ENCODE measurements at places on chromosomes 6 and 20. TPM values are rescaled to one million over a fixed set of nuclear protein-coding genes. Genes with fewer than 3 reads are reported as not detected.
A peak's percentile ranks its signal among the peaks of the same experiment; 100 is the strongest.

- DNase-seq: no peak
Observed at GRCh38 chr6:56521976-56522375, 120.7 kb downstream of the DST start.

DNA sequence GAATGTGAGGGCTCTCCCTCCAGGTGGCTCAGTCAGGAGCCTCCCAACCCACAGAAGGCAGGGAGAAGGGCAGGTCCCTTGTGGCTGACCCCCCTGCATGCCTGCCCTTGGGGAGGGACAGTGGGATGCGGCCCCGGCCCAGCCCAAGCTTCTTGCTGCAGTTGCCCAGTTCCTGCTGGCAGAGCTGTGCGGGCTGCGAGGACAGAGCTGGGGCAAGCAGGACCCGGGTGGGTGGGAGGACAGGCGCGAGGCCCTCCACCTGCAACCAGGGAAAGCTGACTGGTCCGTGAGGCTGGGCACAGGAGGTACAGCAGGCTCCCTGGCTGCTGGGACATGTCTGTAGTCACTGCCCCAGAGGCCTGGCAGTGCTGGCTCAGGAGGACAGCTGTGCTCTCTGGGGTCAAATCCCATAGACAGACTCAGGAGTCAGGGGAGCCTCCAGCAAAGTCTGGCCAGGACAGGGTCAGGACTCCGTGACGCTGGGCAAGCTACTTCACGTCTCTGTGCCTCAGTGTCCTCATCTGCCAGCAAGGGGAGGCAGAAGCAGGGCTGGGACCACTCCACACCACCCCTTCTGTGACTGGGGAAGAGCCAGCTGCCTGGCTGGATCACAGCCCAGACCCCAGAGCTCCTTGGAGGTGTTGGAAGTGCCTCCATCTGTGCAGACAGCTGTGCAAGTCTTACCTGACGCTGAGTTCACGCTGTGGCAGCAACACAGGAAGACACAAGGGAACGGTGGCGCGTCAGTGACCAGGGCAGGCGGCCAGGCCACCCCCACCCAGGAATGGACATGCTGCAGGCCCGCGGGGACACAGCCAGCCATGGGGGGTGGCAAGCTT is 13.0 kb downstream of the UCKL1 start:
- no peak for DNase-seq

GRCh38 chr6:24394061-24394779 is 8.5 kb upstream of the MRS2 start:
- no peak for DNase-seq

GRCh38 chr6:114439411-114439810 is 96.6 kb upstream of the HS3ST5 start:
- no peak for DNase-seq

GRCh38 chr6:84448331-84448730 is 220.9 kb upstream of the CEP162 start:
- DNase-seq: no peak

DNA sequence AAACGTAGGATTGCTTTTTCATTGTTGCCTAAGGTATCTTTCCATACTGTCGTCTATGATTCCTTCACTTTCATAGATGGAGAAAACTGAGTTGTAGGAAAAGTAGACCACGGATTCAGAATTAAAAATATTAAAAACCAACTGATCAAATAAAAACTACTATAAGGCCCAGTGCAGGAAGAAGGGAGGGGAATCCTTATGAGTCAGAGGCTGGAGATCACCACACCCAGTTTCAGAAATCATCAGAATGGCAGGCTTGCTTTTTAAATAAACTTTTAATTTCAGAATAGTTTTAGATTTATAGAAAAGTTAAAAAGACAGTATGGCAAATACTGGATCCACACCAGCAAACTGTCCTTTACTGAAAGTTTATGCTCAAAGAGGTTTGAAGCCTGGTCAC is 32.0 kb upstream of the POPDC3 start:
- no peak for DNase-seq

- DNase-seq: no peak
Observed at GRCh38 chr6:108621117-108621516, 60.4 kb downstream of the FOXO3 start.

GRCh38 chr20:33370291-33370690 is 31.0 kb downstream of the CDK5RAP1 start:
- DNase-seq: peak; percentile 60

DNA sequence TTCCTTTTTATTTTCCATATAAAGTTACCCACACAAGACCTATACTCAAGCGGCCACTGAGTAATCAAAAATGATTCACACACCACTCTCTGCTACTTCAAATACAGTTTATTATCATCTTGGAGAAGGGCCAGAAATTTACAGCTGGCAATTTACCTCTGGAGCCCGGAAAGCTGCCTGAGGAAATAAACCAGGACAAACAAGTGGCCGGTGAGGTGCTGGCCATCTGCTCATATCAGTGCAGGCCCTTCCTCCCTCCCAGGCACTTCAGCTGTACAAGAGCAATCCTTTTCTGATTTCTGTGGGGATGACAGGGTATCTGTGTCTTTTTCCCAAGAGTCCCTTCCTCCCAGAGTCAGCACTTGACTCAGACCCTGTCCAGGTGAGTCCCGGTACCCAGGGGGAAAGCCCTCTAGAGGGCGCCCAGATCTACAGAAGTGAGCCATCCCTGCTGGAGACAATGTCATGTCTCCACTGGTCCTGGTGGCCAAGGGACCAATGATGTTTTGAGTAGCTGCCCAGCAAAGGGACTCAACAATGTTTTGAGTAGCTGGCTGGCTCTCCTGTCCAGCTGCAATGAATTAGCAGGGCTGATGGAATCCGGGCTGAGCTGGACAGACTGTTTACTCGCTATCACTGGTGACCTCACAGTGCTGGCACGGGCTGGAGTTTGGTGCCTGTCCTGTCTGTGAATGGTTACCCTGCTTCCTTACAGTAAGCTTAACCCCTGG is 23.6 kb downstream of the LRP11 start:
- DNase-seq: no peak

DNA sequence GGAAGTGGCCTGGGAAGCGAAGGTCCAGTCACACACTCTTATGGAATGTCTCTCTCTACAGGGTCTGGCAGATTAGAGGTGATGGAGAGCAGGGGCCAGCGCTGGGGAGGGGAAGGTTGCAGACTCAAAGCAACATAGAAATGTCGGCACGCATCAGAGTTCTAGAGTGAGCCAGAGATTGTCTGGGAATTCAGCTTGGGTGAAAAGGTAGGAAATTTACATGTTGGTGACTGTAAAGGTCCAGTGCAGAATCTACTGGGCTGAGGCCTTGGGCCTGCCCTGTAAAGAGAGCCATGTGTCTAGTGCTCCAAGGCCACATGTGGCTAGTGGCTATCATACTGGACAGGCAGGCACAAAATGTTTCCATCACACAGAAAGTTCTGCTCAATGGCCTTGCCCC is 80.8 kb downstream of the FOXA2 start:
- no peak for DNase-seq

Gene MRAP2
- total RNA-seq: not detected

DNA sequence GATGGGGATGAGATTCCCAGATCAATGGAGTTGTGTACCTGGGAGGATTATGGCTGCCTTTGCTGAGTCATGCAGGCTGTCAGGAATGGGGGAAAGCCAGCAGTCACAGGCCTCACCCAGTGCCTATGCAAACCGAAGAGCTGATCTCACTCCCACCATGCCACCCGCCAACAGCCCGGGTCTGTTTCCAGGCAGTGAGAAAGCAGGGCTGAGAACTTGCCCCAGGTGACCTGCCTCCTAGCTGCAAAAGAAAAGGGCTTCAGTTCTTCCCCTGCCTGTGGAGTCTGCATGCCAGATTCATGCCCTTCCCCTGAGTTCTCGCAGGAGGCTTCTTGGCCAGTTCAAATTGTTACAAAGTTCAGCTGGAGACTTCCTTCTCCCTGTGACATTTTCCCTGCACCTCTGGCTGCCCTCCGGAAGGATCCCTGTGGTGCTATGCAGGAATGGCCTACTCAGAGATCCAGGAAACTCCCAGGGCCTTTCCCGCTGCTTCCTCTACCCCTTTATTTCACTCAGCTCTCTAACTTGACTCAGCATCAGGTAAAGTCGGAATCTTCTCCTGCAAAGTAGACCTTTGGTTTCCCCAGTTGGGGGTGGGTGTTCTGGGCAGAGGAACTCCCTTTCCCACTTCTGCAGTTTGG is 71.5 kb upstream of the B3GAT2 start:
- no peak for DNase-seq

GRCh38 chr6:63635215-63635587 is 401 bp upstream of the PHF3 start:
- no peak for DNase-seq

- no peak for DNase-seq
Observed at GRCh38 chr6:152554851-152555250, 82.3 kb downstream of the SYNE1 start.

DNA sequence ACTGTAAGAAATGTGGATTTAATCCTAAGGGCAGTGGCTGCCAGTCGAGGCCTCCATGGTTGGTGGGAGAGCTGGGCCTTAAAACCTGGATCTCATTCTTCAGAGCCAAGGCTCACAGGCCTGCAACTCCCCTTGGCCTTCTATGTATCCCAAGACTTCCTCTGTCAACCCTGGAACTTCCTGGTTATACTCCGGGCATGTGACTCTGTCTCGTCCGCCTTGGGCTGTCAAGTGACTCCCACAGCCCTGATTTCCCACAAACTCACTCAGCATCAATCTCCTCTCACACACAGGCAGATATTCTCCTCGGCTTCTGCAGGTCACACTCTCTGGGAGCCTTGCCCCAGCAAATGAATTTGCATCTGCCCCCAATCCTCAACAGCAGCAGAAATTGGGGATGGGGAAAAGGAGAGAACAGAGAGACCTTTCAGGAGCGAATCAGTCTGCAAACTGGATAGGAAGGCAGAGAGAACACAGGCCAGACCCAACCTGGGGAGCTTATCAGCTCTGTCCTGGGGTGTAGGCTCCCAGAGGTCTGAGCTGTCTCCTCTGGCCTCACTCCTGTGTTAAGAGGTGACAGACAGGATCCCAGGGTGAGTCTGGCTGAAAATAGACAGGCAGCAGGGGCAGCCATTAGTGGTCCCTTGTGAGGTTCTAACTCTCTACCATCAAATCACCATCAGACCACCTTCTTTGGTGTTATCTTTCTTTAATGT is 30.4 kb upstream of the PREX1 start:
- no peak for DNase-seq

DNA sequence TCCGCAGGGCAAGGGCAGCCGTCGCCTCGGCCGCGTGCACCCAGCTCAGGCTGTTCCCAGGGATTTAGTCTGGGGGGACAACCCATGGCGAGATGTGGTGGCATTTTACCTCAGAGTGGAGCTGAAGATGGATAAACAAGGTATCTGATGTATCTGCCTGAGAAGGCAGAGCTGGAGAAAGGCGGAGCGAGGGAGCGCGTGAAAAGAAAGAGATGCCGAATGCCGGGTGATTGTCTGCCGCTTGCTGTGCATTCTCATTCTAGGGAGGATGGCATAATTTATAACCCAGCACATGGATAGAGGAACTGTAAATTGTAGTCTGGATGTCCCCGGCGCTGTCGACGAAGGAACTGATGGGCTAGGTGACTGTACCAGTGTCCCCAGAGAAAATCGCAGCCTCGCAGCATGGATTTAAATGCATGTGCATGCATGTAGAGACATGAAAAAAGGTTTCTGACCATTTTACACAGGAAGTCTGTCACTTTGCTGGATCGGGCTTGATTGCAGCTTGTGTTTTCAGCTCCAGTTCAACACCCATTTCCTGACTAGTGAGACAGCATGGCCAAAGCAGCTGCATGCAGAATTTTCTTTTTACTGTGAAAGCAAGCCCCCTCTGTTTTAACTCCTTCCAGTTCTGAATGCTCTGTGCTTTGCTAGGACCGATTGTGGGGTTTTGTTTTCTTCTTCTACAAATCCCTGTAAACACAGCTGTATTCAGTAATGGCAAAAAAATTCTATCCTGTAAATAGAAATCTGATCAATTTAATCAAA is 149.7 kb downstream of the PRL start:
- DNase-seq: no peak

Gene ATAT1
- 5.6 TPM for total RNA-seq

Gene KHDC1L
- total RNA-seq: not detected

DNA sequence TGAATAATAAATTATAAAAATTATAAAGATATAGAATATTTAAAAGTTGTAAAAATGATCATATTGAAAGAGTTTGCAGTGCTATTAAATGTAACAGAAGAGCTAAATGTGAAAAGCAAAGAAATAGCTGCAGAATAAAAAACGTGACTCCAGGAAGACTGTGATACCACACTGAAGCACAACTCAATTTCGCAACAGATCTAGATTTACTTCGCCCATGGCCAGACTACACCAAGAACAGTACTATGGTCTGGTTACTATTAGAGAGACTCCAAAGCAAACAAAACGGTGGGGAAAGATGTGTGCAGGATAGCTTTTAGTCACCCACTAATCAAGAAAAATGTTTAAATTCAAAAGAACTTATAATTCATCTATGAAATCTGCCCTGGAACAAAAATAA is 1.9 kb downstream of the CHD6 start:
- no peak for DNase-seq

Gene TRIM15
- not detected for total RNA-seq

DNA sequence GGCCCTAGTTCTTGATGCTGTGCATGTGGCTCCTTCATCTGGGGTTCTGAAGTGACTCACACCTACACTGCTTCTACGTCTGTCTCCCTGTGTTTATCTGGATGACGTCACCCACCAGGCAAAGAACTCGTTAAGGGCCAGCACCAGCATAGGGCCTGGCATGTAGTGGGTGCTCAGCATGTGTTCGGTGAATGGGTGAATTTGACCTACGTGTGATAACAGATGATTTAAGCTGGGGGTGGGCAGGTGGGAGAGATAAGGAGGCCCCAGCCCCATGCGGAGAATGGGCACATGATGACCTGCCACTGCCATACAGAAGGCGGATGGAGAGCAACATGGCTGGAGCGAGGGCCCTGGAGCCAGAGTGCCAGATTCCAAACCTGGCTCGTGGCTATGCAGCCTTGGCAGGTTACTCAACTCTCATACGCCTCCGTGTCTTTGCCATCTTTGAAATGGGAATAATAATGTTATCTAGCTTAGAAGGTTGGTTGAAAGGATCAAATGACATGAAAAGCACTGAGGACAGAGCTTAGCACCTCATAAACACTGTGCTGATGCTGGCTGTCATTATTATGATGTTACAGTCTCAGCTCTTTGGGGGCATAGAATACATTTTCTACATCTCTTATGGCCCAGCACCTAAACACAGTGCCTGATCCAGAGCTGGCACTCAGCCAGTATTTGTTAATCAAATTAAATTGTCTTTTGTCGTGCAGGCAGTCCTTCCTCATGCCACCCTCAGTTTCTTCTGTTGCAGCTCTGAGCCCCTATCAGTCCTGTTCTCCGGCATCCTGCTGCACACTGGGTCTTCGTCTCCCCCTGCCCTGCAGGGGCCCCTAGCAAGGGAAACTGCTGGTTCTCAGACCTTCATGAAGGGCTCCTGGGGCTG is 39.6 kb downstream of the VEGFA start:
- DNase-seq: no peak

DNA sequence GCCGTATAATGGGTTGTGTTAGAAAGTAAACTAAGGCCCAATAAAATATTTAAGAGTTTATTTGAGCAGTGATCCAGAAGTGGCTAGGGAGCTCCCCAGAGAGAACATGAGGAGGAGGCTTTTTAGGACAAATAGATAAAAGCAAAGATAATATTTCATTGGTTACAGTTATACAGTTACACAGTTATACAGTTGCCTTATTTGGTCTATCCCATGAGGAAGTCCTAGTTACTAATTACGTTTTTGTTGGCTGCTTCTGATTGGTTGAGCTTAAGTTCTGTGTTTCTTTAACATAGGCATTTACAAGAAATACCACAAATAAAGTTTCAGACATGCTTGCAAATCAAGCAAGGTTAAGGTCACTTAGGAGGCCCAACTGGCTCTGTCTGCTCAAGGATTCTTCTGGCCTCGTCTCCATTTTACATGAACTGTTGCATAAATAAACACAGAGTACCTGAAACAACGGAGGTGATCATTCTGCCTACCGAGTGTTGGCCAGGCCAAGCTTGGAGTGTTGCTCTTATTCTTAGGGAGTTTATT is 7.0 kb downstream of the UBD start:
- DNase-seq: no peak

GRCh38 chr20:63315731-63316491 is 22.9 kb downstream of the COL20A1 start:
- DNase-seq: peak; percentile 8
